Stimulated activated memory B cell treated with anti-CD40 and anti-IgM and Interleukin-4, amounts not matched to agents 10 μg/mL and 1 μg/mL and 100 μg/mL, for 72 hours (primary cell): ENCODE measurements at places on chromosomes 7 and 10.

DNA sequence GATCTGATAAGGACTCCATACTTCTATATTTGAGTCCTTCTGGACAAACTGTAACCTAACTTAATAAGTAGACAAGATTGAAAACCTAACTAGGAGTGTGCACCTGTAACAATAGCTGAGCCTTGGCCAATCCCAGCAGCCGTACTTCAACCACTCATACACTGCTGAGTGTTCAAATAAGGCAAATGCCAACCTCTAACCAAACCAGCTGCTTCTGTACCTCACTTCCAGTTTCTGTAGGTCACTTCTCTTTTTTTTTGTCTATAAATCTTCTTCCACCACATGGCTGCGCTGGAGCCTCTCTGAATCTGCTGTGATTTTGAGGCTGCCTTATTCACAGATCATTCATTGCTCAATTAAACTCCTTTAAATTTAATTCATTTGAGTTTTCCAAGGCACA, 753.2 kb downstream of the DNAJB9 start:
- ATAC-seq: no peak

DNA sequence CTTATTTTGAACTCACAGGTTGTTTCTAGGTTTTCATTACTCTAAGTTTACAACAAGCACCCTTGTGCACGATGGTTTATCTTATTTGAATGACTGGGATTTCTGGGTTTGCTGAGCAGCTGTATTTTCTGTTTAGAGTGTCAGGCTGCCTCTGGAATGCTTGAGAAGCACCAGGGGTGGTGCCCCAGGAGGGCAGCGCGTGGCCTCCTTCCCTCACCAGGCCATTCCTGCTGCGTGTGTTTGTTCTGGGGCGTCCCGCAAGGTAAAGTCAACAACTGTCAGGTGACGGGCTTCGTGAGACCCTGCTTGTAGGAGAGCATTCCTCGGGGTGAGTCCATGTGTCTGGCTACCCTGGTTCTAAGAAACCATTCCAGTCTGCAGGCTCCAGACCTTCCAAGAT, 54.9 kb downstream of the FAM171A1 start:
- ATAC-seq: no peak

- no peak for ATAC-seq
These were observed 553.8 kb downstream of the TFEC start for GRCh38 chr7:115476671-115477181.

- no peak for ATAC-seq
These were observed 196.4 kb upstream of the POM121L12 start for GRCh38 chr7:52838981-52839411.

DNA sequence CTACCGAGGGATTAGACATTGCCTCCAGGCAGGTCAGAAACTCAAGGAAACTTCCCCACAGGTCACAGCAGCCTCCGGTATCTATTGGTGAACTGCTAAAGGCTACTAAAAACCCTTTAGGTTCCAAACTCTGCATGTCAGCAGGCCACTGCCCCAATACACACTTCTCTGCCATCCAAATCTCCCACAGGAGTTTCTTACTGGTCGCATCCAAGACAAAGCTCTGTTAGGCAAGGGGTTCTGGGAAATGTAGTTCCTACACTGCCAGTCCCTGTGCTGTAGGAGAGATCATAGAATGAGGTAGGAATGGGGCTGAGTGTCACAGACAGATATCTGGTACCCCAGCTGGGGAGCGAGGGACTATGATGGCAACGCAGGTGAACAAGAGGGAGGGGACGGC, 757.0 kb upstream of the C7orf33 start:
- ATAC-seq: no peak

- no peak for ATAC-seq
These were observed 19.5 kb downstream of the TAX1BP1 start for GRCh38 chr7:27759491-27759890.

- ATAC-seq: no peak
These were observed 44.5 kb upstream of the ELMO1 start for GRCh38 chr7:37493123-37493522.

GRCh38 chr7:144549861-144550260, 146.4 kb upstream of the NOBOX start:
- ATAC-seq: no peak

DNA sequence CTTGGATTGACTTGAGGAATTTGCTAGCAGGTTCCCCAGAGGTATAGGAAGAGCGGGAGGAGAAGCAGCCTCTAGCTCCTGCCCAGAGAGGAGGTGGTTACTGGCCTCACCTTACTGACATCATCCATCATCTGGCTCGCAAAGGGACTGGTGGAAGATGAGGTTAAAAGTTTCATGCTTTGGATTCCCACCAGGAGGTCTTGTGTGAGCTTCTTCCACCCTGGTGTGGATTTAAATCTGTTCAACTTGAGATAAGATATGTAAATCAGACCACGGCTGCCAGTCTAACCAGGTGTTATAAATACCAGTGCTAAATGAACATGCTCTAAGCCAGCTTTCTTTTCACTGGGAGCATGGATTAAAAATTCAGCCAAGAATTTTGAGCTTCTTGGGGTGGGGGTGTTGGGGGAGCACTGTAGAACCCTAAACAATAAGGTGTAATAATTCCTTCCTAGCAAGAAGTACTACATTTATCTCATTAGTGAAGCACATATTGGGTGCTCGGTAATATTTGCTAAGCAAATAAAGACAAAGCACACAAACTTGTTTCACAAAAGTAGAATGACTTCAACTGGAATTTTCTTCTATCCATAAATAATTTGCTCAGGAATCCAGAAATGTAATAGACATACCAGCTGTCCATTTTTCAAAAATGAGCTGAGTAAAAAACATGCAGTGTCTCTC, 7.8 kb downstream of the PROSER2 start:
- ATAC-seq: no peak

DNA sequence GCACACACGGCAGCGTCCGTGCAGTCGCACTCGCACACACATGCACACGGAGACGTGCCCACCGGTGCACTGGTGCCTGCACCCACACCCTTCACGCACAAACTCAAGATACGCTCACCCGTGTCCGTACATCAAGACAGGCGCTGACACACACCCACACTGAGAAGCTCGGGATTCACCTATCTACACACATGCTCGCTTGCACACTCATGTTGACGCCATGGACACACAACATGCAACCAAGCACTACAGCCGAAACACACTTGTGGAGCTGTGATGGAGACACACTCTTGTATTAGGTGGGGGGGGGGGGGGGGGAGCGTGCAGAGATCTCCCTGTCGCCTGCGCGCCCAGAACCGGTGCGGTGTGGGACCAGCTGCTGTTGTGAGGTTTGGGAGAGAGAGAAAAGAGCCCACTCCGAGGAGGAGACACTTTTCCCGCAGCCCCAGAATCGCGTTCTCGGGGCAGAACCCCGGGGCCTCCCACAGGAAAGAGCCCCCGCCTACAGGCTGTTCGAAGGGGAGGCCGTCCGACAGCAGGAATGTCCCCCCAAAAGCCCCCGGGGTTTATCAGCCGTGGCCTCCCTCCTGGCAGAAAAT, 605 bp upstream of the NFKB2 start:
- ATAC-seq: peak; percentile 46

DNA sequence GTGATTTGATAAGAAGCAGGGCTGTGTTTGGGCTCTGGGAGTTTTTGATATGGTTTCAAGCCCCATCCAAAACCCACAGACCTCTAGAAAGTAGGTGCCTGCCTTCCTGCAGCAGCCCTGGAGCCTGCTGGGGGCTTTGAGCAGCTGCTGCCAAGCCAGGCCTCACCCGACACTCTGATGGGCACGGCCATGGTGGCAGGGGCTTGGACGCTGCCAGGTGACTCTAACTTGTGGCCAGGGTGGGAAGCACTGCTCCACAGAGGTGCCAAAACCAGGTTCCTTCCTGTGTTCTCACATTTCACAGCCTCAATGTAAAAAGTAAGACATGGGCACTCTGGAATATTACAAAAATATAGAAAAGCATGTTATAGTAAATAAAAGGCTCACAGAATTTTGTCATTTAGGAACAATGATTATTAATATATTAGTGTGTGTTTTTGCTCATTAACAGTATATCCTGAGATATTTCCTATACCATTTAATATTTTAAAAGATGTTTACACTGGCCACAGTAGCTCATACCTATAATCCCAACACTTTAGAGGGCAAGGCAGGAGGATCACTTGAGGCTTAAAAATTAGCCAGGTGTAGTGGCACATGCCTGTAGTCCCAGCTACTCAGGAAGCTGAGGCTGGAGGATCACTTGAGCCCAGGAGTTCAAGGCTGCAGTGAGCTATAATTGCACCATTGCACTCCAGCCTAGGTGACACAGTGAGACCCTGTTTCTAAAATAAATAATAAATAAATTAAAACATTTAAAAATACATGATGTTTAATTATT, 95.1 kb downstream of the EGFR start:
- no peak for ATAC-seq

- ATAC-seq: no peak
These were observed 8.8 kb downstream of the CALD1 start for GRCh38 chr7:134788191-134788590.

- no peak for ATAC-seq
These were observed 80.6 kb upstream of the C1QL3 start for GRCh38 chr10:16602104-16602775.

GRCh38 chr10:17244700-17245365, 16.8 kb downstream of the VIM start:
- no peak for ATAC-seq
